ENCODE measurements at places on chromosomes 2 and 18.
A peak's percentile ranks its signal among the peaks of the same experiment; 100 is the strongest.

GRCh38 chr2:241160318-241160717 lies 10.1 kb downstream of the PPP1R7 start:
- no peak for DNase-seq

- no peak for DNase-seq
Observed at GRCh38 chr2:158690823-158691222, 104.3 kb upstream of the DAPL1 start.

DNA sequence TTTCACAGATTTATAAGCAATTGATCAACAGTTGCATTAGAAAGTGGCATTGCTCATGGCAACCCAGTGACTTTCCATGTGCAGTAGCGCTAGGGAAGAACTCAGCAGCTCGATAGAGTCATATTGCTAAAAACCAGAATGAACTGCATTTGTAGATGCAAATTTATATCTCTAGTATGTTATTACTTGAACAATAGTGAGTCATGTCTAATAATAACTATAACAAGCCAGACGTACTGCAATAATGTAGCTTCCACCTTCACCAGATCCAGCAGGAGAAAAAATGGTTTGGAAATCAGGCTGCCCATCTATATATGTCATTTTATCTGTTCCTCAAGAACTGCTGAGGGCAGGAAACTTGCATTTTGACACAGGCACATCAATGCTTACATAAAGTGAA lies 66.5 kb upstream of the FIGN start:
- DNase-seq: no peak

GRCh38 chr2:77018219-77018618 lies 504.0 kb downstream of the LRRTM4 start:
- no peak for DNase-seq

- peak; percentile 27 for DNase-seq
Observed at GRCh38 chr18:5238371-5238976, 41.4 kb upstream of the AKAIN1 start.

DNA sequence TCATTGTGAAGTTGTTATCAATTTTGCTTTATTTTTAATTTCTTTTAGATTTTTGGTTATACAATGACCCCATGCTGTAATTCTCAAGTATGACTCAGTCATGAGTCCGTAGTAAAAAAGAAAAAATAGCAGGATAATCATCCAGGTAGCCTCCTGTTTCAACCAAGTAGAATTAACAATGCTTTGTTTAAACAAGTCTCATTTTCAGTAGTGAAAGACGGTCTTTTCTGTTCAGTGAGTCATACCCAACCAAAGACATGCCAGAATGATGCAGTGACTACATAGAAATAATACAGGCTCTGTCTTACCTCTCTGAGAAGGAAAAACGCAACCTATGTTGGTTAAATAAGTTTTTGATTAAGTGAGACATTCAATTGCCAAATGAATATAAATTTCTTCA lies 67.8 kb upstream of the DSC1 start:
- DNase-seq: no peak

DNA sequence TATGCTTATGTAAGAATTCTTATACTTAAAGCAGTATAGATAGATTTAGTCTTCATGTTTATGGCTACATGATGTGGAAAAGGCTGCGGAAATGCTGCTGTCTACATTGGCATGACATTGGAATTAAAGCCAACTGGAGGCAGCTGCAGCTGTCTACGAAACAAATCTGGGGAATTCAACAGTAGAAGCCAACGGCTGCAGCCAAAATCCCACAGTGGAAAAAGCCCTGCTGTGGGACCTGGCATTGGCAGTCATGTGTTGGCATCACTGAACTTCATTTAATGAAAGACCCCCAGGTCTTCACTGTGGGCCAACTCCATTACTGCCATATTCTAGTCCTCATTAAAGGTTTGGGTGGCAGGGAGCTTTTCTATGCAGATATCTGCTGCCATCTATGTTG lies 223.6 kb downstream of the SLC8A1 start:
- no peak for DNase-seq

GRCh38 chr2:111208639-111209038 lies 87.9 kb downstream of the BCL2L11 start:
- DNase-seq: no peak
